ENCODE measurements at places on chromosomes 5 and 9.
A peak's percentile ranks its signal among the peaks of the same experiment; 100 is the strongest.

DNA sequence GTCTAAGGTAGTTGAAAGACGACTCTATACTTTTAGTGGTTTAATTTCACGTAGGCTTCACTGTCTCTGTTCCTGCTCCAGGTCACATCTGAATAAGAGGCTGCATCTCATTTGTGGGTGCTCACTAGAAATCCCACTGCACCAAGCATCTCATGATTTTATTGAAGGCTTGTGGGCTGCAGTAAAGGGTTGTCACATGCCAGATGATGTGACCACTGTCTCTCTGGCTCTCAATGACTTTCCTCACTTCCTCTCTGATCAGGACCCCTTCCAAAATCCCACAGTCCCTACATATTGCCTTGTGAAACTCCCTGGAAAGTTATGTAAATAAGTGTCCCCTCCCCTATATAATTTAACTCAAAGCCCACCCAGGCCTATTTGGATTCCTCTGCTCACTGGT lies 8.9 kb upstream of the ZCCHC10 start:
- DNase-seq, result no peak

DNA sequence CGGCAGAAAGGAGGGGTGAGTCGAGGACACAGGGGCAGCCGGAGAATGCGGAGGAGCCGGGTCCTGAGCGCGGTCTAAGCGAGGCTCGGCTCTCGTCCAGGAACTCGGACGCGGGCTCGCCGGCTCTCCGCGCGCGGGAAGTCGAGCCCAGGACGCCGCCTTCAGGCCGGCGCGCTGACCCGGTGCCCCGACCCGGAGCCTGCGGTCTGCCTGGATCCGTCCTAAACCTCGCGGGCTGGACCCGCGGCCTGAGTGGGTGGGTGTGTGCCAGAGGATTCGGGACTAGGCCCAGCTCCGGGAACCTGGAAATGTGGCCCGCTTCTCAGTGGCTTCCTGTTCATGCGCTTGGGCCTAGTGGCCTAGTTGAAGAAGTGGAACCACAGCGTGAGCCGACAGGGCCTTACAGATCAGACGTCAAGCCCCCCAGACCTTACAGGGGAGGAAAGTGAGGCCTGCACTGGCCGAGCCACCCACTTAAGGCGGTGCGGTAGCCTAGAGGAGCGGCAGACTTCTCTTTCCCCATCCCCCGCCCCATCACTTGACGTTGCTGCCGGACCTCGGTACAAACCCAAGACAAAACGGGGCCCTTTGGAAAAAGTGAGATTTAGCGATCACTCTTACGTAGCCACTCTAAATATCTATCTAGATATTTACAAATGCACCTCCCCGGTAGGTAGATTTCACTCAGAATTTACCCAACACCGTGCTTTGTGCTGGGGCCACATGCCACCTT lies 1.2 kb downstream of the CDKN2B-AS1 start:
- peak; percentile 72 for DNase-seq

GRCh38 chr5:380701-381309 lies 59.3 kb downstream of the AHRR start:
- DNase-seq, result no peak

DNA sequence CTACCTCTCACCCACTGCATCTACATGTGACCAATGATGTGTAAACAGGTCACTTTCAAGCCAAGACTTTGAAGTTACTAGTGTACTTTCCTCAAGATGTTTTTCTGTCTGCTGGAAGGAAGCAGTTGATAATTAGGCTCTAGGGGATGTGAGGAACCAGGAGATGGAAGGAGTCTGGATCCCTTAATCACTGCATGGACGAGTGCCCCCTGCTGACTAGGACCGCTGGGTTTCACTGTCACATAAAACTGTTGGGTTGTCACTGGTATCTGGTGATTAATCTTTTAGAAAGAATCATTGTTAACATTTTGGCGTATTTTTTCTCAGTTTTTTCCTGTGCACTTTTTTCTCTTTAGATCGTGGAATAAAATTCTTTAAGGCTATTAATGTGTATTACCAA lies 79.5 kb downstream of the SREK1 start:
- no peak for DNase-seq

GRCh38 chr5:144864118-144864517 lies 693.4 kb downstream of the KCTD16 start:
- DNase-seq, result no peak
